ENCODE measurements at places on chromosomes 3 and 15.
A peak's percentile ranks its signal among the peaks of the same experiment; 100 is the strongest.

- DNase-seq: peak; percentile 80
Measured at GRCh38 chr15:51162865-51163762, 68.4 kb upstream of the TNFAIP8L3 start.

GRCh38 chr3:50256978-50257890, 11.7 kb upstream of the SEMA3B start:
- DNase-seq: no peak

GRCh38 chr3:13544293-13544831, 4.6 kb upstream of the FBLN2 start:
- no peak for DNase-seq

DNA sequence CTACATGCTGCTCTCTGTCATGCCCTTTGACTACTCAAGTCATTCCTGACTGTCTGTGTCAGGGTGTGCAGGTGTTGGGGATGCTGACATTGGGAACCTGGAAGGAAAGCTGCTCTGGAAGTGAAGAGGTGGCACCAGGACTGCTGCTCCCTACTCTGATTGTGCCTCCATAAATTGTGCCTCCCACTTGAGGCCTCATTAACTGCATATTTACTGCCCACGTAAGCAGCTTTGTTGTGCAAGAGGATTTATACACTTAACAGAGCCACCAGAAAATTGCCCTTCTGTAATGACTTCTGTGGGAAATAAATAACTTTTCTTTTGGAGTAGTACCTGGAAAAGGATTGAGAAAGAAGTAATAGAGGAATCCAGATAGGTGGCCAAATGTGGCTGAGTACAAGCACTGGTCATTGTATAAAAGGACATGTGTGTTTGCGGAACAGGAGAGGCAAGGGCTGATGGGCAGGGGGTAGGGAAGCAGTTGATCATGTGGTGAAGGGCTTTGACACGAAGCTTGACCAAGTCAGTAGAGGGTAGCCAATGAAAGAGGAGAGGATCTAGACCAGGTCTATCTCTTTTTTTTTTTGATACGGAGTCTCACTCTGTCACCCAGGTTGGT, 24.8 kb downstream of the IL20RB start:
- no peak for DNase-seq

DNA sequence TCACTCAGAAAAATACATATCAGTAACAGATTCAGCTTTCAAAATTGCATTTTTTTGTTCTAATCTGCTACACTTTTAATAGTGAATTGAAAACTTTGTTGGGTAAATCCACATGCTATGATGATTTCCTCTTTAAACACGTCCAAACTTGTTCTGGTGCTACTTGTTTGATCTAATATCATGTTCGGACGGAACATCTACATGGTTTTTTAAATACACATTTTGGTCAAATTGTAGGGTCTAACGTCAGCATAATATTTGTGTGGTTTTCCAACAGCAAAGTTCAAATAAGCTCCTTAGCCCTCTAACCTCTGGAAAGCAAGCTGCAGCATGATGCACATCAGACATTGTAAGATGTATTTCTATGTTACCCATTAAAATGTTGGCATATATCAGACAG, 98.5 kb upstream of the OSTN start:
- no peak for DNase-seq

All from putamen (tissue), 1 donor.